ENCODE measurements at places on chromosomes 12 and 14.

DNA sequence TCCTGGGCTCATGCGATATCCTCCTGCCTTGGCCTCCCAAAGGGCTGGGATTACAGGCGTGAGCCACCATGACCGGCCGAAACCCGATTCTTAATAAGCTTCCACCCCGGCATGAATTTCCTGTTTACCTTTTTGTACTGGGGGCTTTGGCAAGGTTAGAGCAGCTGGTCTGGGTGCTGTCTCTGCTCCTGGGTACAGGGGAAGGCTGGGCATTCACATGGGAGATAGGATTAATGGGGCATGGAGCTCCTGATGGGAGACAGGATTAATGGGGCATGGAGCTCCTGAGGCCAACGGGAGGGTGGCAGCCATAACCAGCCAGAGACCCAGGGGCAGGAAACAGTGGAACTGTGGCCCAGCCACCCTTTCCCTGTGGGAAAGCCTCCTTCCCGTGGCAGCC is 69.5 kb upstream of the DICER1 start:
- DNase-seq = no peak

- DNase-seq = no peak
Measured at GRCh38 chr12:92600052-92600451, 102.7 kb upstream of the PLEKHG7 start.

DNA sequence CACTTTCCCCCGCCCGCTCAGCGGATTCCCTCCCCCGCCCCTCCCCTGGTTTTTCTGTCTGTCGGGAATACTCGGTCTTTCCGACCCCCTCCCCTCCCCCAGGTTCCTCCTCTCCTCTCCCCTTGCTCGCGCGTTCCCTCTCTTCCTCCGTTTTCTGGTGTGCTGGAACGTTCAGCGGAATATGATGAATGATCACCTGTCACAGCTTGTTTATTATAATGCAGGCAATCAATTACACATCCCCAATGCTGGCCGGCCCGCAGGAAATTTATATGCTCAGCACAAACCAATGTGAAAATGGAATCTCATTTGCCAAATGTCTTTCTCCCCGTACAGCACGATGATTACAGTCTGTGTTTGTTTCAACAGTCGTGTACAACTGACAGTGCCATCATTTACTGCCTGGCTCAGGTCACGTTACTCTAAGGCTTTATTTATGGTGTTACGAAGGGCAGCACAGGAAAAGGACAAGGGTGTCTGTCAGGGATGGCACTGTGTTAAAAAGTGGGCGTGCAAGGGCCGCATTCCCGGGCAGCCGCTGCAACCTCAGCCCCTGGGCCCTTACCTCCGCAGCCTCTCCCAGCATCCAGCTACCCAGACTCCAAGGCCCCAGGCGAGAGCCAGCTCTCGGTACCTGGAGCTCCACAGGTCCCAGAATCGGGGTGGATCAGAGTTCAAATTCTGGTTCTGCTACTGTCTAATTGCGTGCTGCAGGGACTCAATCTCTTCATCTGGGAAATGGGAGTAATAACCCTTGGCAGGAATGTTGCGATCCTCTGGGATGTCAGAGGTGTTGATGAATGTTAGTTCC is 24.7 kb upstream of the MAP1LC3B2 start:
- no peak for DNase-seq

DNA sequence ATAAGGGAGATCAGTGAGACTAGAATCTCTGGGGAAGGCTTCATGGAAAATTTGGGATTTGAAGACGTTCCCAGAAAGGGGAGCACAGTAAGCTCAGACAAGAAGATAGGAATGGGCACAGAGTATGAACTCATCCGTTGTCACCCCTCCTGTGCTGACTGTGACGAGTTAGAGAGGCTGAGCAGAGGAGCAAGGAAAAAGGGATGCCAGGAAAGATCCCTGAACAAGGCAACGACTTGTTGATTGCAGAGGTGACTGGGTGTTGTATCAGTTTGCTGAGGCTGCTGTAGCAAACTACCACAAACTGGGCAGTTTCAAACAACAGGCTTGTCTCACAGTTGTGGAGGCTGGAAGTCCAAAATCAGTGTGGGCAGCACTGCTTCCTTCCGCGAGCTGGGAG is 5.9 kb upstream of the GPD1 start:
- no peak for DNase-seq

DNA sequence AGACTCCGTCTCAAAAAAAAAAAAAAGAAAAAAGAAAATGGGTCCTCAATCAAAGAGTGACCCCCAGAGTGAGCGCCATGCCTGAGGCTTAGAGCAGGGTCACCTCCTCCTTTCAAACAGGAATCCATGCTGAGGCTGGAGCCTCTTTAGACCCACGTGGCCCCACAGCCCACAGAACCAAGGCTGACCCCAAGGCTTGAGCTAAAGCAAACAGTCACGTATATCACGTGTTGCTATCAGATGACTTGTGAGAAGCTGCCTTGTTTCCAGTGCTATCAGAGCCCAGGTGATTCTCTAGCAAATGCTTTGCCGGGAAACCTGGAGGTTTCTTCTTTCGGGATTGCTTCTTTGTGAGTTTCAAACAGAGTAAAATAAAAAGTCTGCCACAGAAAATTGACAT is 31.7 kb upstream of the DYNC1H1 start:
- DNase-seq = no peak

GRCh38 chr14:68391311-68392014 is 401.4 kb downstream of the ZFP36L1 start:
- DNase-seq = no peak
